ENCODE measurements at places on chromosomes 2 and 18. TPM values are rescaled to one million over a fixed set of nuclear protein-coding genes. Genes with fewer than 3 reads are reported as not detected.

The HJURP gene
- total RNA-seq: 32.4 TPM

The EFR3B gene
- total RNA-seq: 0.45 TPM

The TAF4B gene
- 13.9 TPM for total RNA-seq

The CRYGC gene
- total RNA-seq: not detected

The CTIF gene
- 7.5 TPM for total RNA-seq

The GALNT13 gene
- total RNA-seq: 3.8 TPM

The MEP1B gene
- total RNA-seq: not detected

The OSR1 gene
- not detected for total RNA-seq

The FAM228A gene
- not detected for total RNA-seq

The PRSS56 gene
- total RNA-seq: not detected

The SCG2 gene
- 10.3 TPM for total RNA-seq

The SLC19A3 gene
- 1.1 TPM for total RNA-seq

The IMPA2 gene
- total RNA-seq: 22.5 TPM

The VWA3B gene
- total RNA-seq: not detected

The ST8SIA5 gene
- 0.38 TPM for total RNA-seq

The CROCC2 gene
- not detected for total RNA-seq

The MGAT4A gene
- 2.5 TPM for total RNA-seq

The ABCG8 gene
- not detected for total RNA-seq

The LOXHD1 gene
- not detected for total RNA-seq

The CABLES1 gene
- total RNA-seq: 13.3 TPM

The TXNDC2 gene
- 0.08 TPM for total RNA-seq

The SATB2 gene
- total RNA-seq: 7.9 TPM

The SLC39A6 gene
- 48.2 TPM for total RNA-seq

The RGPD3 gene
- total RNA-seq: 0.08 TPM

The IL1A gene
- total RNA-seq: 8.8 TPM

The CPLX4 gene
- total RNA-seq: not detected

The ADAM17 gene
- total RNA-seq: 30.3 TPM

The GPR35 gene
- 0.16 TPM for total RNA-seq

All from A375 (cell line).